ENCODE measurements at places on chromosomes 7 and 10.

DNA sequence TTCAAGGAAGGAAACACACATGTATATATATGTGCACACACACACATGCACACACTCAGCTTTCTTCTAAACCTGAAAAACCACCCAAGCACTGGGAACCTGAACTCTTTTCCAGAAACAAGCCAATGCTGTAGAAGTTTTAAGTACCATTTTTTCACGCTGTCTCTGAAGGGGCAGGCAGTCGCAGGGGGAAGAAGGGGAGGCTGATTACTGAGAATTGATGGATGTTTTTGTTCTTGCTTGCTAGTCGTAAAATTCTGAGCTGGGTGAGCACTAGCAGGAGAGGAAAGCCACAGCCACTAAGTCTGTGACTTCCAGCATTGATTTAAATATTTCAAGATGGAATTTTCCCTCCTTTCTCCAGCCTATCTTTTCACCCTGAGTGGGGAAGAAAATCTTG lies 391.8 kb downstream of the CALN1 start:
- DNase-seq = no peak

GRCh38 chr7:132160611-132161532 lies 415.4 kb downstream of the PLXNA4 start:
- DNase-seq = no peak

- DNase-seq = no peak
Observed at GRCh38 chr10:13115832-13116803, 16.2 kb downstream of the OPTN start.

- no peak for DNase-seq
Observed at GRCh38 chr10:72234560-72235095, 18.6 kb upstream of the ASCC1 start.

DNA sequence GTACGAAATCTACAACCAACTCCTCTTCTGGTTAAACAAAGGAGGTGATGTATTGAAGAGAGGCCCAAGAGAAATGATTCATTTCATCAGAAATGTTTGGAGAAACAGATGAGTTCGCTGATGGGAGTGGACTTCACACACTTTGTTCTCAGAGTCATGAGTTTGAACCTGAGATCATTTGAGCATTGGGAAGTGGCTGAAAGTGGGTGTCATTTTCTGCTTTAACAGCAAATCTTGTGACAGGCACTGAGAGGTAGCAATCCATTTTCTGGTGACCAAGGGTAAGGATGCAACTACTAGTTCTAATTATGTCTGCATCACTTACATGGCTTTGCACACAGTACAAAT lies 51.4 kb downstream of the RBM20 start:
- DNase-seq = no peak

DNA sequence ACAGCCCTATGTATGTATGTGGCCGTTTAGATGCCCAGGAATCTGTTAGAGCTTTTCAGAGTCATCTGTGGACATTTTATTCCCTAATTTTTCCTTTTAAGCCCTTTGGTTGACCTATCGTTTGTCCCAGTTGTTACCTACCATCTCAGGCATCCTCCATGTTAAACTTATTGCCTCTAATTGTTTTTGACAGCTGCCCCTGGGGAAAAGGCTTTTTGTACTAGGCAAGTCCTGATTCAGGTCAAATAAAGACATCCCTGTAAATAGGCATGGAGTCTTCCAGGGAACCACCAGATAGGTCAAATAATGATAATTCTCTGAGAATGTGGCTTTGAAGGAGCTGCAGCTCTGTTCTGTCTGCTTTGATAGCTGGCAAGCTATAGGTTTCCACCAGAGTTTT lies 87.7 kb upstream of the CYP26C1 start:
- peak; percentile 48 for DNase-seq

GRCh38 chr7:70660819-70661191 lies 471.1 kb upstream of the GALNT17 start:
- DNase-seq = no peak

DNA sequence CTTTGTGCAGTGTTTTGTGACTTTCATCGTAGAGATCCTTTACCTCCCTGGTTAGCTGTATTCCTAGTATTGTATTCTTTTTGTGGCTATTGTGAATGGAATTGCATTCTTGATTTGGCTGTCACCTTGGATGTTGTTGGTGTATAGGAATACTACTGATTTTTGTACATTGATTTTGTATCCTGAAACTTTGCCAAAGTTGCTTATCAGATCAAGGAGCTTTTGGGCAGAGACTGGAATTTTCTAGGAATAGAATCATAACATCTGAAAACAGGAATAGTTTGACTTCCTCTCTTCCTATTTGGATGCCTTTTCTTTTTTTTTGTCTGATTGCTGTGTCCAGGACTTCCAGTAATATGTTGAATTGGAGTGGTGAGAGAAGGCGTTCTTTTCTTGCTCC lies 283.8 kb upstream of the LRGUK start:
- no peak for DNase-seq

DNA sequence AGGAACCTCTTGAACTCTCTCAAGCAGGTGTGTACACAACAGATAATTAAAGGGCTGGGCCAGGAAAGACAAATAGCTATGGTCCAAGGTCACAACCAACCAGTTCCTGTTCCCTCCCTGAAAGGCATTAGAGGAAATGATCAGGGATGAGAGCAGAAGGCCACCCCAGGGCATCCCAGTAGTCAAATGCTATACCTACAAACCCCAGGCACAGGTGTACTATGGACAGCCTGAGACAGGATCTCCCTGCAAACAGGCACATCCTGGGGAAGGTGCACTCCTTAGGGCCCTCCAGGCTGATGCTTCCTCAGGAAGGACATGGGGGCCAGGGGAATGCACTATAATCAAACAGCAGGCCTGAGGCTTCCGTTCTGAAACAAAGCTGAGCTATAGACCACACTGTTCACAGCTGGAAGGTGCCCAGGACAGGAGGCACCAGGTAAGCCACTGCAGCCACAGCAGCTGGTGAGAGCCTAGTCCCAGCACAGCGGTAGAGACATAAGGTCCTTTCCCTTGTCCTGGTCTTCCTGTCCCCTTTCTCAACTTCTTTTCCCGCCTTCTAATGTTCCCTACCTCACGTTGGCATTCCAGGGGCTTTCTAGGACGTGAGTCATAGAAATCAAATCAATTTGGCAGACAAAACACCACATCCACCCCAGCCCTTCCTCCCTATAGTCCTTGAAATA lies 13.3 kb downstream of the PARP12 start:
- DNase-seq = no peak

GRCh38 chr7:22124941-22125340 lies 179.2 kb upstream of the CDCA7L start:
- no peak for DNase-seq

DNA sequence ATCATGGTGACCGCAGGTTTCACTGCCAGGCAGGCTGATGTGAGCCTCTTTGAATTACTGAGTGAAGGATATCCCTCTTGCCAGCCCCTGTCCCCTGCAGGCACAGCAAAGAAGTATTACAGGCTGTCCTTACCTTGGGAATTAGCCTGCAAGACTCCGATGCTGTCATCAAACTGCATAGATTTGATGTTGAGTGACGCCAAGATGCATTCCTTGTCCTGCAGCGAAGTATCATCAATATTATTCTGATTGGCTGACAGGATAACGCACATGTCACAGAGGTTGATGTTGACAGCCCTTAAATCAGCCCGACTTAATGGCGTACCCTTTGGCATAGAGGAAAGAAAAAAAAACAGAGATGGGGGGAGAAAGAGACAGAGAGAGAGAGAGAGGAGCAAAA lies 693.0 kb downstream of the KCNMA1 start:
- no peak for DNase-seq

- no peak for DNase-seq
Observed at GRCh38 chr10:79367426-79368189, 20.3 kb downstream of the PPIF start.

DNA sequence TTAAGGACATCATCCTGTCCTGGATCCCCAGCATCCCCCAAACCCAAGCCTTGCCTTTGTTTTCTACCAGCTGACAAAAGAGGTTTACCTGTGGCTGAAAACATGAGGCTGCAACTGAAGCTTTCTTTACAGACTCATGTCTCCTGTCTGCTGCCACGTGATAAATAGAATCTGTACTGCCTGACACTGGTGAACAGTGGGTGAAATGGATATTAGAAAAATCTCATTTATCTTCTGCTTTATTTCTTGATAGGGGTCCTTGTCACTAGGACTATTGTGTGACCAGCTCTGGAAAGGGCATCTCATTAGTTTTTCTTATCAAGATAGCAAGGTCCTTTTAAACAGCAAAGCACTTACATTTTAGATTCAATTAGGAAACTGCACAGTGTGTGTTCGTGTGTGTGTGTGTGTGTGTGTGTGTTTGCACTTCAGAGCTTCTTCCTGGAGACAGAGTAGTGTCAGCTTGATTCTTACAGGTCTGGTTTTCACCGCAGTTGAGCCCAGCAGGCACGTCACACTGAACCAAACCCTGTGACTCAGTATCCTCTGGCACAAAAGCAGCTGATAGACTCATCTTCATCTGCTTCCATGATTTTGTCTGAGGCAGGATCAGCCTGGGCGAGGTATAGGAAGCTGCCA lies 373.5 kb upstream of the CELF2 start:
- no peak for DNase-seq

- DNase-seq = no peak
Observed at GRCh38 chr7:1818575-1819258, 148.6 kb downstream of the ELFN1 start.

GRCh38 chr7:46949270-46949931 lies 632.5 kb downstream of the TNS3 start:
- no peak for DNase-seq

DNA sequence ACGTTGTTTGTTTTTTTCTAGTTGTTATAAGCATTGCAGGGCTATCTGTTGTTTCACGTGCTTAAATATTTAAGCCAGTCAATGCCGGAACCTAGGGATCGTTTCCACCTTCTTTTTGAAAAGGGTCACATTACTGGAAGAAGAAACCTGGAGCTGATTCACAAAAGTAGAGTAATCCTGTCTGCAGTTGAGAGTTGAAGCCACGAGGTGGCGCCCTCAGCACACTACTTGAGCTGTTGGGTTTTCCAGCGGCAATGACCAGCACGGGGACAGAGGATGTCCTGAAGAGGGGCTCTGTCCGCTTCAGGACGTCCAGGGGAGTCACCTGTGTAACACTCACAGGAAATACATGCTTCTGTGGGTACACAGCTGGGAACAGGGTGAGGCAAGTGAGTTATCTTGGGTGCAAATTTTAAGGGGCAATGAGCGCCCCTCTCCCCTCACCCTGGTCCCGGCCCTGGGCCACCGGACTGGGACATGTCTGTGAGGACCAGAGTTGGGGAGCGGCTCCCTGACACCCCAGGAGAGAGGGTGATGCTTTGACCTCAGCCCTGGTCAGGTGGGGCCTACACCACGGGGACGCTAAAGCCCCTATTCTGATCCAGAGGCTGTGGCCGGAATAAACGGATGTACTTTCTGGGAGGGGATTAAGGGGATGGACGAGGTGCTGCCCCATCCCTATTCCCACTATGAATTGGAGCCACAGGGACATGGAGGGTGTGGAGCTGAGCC lies 26.3 kb upstream of the WDFY4 start:
- peak; percentile 71 for DNase-seq

DNA sequence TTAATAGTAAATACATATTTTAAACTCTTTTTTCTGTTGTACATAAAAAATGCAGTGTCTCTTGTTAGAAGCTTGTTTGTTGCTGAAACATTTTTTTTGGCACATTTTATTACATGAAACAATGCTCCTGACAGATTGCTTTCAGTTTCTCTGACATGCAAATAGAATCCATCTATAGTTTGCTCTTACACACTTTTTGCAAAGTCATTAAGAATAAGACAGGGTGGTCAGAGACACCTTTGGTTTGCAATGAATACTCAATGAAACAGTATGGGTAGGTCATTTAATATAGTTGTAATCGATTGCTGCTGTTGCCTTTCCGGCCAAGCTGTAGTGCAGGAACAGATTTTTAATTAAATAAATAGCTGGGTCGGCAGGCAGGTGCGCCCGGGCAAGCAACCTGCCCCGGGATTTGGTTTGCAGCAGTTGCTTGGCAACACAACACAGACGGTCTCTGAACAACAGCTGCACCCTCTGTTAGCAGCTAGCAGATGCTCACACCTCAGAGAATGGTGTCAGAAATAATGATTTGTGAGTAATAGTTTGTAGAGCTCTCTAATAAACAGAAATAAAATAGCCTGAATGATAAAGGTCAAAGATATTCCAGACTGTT lies 115.7 kb upstream of the CACNA2D1 start:
- DNase-seq = no peak

- no peak for DNase-seq
Observed at GRCh38 chr10:44017483-44018145, 367.3 kb downstream of the CXCL12 start.

GRCh38 chr10:114654822-114655575 lies 3.1 kb downstream of the ABLIM1 start:
- DNase-seq = no peak

DNA sequence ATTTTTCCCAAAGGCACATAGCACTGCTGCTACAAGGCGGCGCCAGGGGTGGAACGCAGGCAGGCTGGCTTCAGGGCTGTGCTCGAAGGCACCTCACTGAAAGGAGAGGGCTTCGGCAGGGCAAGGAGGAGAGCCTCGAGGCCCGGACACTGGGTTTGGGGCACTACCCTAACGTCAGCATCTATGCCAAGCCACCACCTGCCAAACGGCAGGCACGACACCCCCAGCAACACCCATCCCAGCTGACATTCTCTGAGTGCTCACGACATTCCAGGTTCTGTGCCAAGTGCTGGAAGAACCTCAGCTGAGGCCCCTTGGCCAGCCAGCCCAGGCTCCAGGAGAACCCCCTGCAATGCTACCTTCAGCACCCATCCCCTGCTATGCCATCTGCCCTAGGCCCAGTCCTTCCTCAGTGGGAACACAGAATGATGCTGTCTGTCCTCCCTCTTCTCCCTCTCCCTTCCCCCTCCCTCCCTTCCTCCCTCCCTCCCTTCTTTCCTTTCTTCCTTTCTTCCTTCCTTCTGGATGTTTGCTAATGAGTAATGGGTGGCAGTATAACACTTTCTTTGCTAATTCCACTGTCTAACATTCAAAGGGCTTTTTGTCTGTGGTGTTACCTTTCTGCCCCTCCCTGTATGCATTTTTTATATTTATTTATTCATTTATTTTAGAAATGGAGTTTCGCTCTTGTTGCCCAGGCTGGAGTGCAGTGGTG lies 24.3 kb downstream of the ZCCHC24 start:
- DNase-seq = no peak

GRCh38 chr7:16078076-16078952 lies 343.0 kb downstream of the CRPPA start:
- peak; percentile 71 for DNase-seq

- no peak for DNase-seq
Observed at GRCh38 chr10:78599122-78599853, 469.5 kb upstream of the ZMIZ1 start.

- no peak for DNase-seq
Observed at GRCh38 chr10:114019226-114019625, 24.4 kb upstream of the ADRB1 start.

Measured in hematopoietic multipotent progenitor cell treated with erythropoietin and hydrocortisone succinate and interleukin-3 and kit ligand, for 8 days (in vitro differentiated cells).